ENCODE measurements at places on chromosomes 7 and 10. TPM values are rescaled to one million over a fixed set of nuclear protein-coding genes. Genes with fewer than 3 reads are reported as not detected.

DNA sequence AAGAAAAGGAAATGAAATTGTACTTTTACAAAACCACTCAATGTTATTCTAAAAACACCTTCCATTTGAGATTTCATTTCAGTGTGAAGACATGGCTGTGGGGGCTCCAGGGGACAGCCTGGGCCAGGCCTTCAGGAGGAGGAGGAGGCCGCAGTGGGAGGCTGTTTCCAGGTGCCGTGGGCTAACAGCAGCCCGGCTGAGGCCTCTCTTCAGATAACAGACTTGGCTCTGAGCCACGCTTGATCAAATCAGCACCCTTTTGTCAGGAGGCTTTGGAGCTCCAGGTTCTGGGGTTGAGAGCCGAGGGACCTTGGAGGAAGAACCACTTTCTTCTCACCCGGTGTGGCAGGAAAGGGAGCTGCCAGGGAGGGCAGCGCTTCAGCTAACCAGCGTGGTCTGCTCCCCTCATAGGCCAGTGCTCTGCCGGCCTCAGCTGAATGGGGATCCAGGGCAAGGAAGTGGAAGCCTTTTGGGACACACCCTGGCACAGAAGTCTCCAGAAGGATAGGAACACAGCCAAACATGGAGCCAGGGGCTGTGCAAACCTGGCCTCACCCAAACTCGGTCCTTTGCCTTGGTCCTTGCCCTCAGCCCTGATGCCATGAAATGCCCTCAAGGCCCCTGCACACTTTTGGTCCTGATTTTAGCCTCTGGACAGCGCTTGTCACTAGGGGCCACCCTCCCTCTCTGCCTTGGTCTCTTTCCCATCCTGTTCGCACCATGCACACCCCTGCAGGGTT is 23.5 kb upstream of the CHST15 start:
- H3K36me3 ChIP-seq: no peaks in the 10 kb centered on the region
- no peak for DNase-seq
- no peak overlapping the region for H3K4me3 ChIP-seq
- H3K27ac ChIP-seq: no peak overlapping the region
- H3K27me3 ChIP-seq: no peaks in the 10 kb centered on the region

The CYP51A1 gene
- 30.7 TPM for total RNA-seq

The LOXL4 gene
- total RNA-seq: 15.4 TPM

DNA sequence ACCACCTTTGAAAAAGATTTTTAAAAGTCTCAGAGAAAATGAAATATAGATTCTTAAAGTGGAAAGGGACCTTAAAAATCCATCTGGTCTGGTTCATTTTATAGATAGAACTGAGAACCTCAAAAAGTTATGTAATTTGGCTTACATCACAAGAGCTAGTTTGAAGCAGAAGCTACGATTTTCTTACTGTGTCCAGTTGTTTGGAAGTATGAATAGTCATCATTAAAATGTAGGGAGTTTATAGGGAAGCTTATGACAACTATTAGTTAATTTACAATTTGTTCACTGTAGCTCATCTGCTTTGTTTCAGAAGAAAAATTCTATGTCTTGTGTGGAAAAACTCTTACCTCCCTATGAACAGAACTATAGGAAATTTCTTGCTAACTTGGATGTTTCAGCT is 26.9 kb downstream of the ZEB1 start:
- no peaks in the 10 kb centered on the region for H3K27me3 ChIP-seq
- no peak for DNase-seq
- H3K4me1 ChIP-seq: peaks cover 30% of the 10 kb centered on the region

- peak overlapping the region; percentile 13 for H3K4me3 ChIP-seq
- no peak overlapping the region for H3K27ac ChIP-seq
- no peaks in the 10 kb centered on the region for H3K27me3 ChIP-seq
- H3K36me3 ChIP-seq: no peaks in the 10 kb centered on the region
- DNase-seq: no peak
Observed at GRCh38 chr7:6232534-6232933, 39.9 kb downstream of the CYTH3 start.

The UCMA gene
- total RNA-seq: not detected

The WNT2 gene
- total RNA-seq: not detected

The ACHE gene
- 5.1 TPM for total RNA-seq

The PHKG1 gene
- 10.9 TPM for total RNA-seq

- no peaks in the 10 kb centered on the region for H3K27me3 ChIP-seq
- no peak overlapping the region for H3K4me3 ChIP-seq
Observed at GRCh38 chr7:28362812-28363211, 49.5 kb upstream of the CREB5 start.

DNA sequence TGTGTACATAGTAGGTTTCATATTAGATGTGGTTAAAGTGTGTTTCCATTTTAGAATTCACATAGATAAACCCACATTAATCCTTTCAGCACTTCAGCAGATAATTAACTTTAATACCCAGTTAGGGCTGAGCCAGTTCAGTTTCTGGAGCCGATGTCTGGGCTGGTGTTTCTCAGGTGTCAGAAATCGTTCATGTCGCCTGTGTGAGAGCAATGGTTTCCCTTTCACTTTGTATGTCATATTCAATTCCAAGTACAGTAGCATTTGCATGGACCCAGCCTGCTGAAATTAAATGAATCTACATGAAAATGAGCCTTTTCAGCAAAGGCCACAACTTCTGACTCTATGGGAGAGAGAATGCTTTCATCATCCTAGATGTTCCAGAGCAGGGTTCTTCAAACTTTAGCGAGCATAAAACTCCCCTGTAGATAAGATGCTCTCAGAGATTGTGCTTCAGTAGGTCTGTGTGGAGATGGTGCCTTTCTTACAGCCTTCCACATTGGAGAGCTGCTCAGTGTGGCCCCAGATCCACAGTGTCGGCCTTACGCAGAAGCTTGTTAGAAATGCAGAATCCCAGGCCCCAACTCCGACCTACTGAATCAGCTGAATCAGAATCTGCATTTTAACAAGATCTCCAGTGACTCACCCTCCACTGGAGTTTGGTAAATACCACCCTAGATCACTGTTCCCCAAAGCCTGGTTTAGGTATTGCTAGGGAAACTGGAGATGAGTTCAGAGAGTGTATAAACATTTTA is 19.6 kb downstream of the WIPF3 start:
- peaks cover 3% of the 10 kb centered on the region for H3K36me3 ChIP-seq
- no peaks in the 10 kb centered on the region for H3K27me3 ChIP-seq
- no peak for DNase-seq
- H3K4me1 ChIP-seq: no peaks in the 10 kb centered on the region
- H3K4me3 ChIP-seq: no peak overlapping the region

The VSTM2A gene
- total RNA-seq: not detected

The RBP4 gene
- 23.1 TPM for total RNA-seq

DNA sequence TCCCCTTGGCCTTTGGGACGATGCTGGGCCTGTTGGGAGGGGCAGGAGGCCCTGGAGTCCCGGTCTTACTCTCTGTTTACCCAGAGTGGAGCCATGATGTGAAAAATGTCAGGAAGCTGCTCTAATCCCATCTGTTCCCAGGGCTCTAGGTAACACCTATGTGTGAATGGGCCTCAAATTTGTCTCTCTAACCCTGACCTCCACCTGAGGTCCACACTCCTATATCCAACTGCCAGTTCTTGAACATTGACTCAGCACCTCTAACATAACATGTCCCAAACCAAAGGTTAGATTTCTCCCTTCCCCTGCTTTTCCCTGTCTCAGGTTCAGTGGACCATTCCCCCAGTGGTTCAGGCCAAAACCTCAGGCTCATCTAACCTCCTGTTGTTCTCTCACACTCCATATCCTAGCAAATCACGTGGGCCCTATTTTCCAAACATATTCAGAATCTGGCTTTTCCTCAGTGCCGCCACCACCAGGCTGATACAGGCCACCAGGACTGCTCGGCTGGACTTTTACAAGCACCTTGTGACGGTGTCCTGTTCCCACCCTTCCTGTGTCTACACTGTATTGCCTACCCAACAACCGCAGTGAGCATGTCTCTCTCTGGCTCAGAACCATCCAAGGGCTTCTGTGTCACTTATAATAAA is 130.6 kb downstream of the ATXN7L1 start:
- H3K27me3 ChIP-seq: no peaks in the 10 kb centered on the region
- DNase-seq: no peak
- H3K4me3 ChIP-seq: no peak overlapping the region
- no peaks in the 10 kb centered on the region for H3K4me1 ChIP-seq
- H3K36me3 ChIP-seq: no peaks in the 10 kb centered on the region

GRCh38 chr10:114560144-114560543 is 97.9 kb downstream of the ABLIM1 start:
- no peak for DNase-seq
- H3K36me3 ChIP-seq: no peaks in the 10 kb centered on the region
- H3K27me3 ChIP-seq: no peaks in the 10 kb centered on the region
- H3K4me1 ChIP-seq: no peaks in the 10 kb centered on the region
